ENCODE measurements at places on chromosomes 12 and 14.

DNA sequence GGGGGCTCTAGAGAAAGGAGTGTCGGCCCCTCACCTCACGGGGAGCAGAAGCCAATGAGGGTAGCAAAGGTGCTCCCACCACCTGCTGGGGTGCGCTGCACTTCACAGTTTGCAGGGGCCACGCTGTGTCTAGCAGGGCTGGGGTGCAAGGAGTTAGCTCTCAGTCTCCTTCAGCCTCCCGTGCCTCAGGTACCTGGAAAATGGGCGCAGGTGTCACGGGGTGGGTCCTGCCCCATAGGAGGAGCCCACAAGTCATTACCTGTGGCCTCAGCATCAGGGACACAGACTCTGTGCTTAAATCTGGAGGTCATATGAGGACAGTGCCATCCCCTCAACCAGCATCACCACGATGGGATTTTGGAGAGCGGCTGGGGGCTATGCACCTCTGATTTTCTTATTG lies 326.7 kb downstream of the ADGRD1 start:
- DNase-seq: no peak

DNA sequence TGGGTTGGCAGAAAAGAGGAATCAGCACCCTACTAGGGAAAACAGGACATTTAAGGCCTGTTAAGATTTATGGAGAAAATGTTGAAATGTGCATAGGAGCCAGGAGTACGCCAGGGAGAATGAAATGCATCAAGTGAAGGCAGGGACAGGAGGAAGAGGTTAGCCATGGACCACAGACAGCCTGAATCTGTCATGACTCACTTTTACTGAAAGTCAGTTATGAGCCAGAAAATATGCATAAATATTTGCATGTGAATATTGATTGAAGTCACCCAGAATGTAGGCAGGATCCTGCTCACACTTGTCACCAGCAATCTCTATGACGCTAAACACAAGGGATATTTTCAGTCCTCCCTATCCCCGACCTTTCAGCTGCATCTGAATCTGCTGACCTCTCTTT lies 25.1 kb upstream of the CDK17 start:
- no peak for DNase-seq

DNA sequence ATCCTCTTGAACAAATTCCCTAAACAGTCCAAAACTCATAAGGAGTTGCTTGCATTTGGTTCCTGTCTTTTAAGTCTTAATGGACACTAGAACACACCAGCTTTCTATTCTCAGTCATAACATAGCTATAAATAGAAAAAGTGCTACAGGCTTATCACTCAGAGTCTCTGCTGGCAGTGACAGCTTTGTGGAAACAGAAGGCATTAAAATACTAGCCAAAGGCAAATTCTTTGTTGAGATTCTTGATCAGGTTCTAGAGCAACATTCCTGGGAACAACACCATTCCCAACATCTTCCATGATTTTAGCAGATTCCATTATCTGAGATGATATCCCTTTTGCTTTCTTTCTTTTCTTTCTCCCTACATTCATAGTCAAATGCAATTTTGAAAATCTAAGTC lies 207.7 kb upstream of the PLEKHG7 start:
- DNase-seq: no peak

DNA sequence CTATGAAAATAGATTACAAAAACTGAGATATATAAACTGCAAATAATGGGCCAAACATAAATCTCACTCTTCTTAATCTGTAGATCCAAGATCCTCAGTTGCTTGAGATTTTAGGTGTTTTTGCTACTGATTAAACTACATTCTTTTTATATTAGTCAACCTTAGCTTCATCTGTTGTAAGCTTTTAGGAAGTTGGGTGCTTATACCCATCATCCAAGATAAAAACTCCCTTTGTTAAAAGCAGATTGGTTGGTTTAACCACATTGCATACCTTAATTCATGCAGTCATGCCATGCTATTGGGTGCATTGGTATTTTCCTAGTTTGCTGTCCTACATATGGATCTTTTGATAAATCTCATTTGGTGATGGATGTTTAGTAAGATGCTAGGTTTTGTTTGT lies 46.2 kb upstream of the DIP2B start:
- no peak for DNase-seq

GRCh38 chr12:88432531-88433490 lies 147.5 kb downstream of the KITLG start:
- DNase-seq: no peak

- DNase-seq: no peak
Measured at GRCh38 chr12:68514807-68515411, 95.8 kb upstream of the RAP1B start.

GRCh38 chr14:104140463-104141331 lies 2.3 kb downstream of the KIF26A start:
- DNase-seq: no peak

DNA sequence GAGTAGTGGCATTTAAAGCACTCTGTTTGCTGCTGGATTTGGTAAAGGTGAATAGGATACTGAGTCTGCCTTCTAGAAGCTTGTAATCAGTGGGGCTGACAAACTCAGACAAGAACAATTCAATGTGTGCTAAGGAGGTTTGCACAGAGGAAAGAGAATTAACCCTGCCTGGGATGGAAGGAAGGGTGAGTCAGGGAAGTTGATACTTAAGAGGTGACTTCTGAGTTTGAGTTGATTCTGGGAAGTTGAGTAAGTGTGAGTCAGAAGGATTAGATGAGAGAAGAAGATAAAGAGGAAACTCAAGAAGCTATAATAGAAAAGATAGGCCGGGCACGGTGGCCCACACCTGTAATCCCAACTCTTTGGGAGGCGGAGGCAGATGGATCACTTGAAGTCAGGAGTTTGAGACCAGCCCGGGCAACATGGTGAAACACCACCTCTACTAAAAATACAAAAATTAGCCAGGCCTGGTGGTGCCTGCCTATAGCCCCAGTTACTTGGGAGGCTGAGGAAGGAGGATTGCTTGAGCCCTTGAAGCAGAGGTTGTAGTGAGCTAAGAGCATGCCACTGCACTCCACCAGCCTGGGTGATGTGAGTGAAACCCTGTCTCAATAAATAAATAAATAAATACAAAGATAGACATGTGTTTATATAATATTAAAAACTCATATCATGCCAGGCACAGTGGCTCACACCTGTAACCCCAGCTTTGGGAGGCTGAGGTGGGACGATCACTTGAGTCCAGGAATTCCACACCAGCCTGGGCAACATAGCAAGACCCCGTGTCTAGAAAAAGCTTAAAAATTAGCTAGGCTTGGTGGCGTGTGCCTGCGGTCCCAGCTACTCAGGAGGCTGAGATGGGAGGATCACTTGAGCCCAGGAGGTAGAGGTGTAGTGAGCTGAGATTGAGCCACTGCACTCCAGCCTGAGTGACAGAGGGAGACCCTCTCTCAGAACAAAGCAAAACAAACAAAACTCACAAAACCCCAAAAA lies 126.8 kb upstream of the CPM start:
- no peak for DNase-seq

GRCh38 chr12:98719515-98720504 lies 74.7 kb downstream of the APAF1 start:
- no peak for DNase-seq

DNA sequence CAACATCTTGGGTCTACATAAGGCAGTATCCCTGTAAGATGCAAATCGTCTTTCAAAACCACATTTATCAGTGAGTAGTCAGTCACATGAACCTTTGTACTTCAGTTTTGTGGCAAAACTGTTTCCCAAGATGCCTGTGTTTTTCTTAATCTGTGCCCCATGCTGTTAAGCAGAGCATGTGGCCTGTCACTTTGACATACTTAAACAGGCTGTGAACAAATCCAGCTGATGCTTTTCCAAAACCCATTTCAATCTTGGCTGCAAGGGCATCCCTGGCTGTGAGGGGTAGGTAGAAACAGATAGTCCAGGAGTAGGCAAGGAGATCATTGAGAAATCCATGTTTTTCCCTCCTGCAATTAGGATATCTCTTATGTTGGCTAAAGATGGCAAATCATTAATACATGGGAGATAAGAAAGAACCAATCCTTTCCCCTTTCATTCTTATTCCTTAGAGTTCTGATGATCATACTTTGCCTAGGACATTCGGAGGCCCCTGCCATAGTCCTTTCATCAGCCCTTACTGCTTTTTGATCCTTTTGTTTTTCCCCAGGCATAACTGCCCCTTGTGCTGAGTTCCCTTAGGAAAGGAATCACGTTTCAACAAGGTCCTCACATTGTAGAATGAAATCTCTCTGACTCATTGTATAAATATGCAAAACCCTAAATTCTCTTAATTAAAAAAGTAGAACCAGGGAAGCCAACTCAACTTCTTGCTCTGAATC lies 121.1 kb upstream of the EEA1 start:
- DNase-seq: no peak

DNA sequence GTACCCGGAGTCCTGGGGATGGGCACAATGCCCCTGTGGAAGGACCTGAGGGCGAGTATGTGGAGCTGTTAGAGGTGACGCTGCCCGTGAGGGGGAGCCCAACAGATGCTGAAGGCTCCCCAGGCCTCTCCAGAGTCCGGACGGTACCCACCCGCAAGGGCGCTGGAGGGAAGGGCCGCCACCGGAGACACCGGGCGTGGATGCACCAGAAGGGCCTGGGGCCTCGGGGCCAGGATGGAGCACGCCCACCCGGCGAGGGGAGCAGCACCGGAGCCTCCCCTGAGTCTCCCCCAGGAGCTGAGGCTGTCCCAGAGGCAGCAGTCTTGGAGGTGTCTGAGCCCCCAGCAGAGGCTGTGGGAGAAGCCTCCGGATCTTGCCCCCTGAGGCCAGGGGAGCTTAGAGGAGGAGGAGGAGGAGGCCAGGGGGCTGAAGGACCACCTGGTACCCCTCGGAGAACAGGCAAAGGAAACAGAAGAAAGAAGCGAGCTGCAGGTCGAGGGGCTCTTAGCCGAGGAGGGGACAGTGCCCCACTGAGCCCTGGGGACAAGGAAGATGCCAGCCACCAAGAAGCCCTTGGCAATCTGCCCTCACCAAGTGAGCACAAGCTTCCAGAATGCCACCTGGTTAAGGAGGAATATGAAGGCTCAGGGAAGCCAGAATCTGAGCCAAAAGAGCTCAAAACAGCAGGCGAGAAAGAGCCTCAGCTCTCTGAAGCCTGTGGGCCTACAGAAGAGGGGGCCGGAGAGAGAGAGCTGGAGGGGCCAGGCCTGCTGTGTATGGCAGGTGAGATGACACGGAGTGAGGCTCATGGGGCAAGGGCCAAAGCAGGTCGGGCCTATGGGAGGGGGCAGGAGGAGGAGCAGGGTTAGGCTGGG lies 4.5 kb downstream of the ARHGEF40 start:
- DNase-seq: no peak

- DNase-seq: no peak
Measured at GRCh38 chr14:61246721-61247120, 34.4 kb downstream of the TMEM30B start.

DNA sequence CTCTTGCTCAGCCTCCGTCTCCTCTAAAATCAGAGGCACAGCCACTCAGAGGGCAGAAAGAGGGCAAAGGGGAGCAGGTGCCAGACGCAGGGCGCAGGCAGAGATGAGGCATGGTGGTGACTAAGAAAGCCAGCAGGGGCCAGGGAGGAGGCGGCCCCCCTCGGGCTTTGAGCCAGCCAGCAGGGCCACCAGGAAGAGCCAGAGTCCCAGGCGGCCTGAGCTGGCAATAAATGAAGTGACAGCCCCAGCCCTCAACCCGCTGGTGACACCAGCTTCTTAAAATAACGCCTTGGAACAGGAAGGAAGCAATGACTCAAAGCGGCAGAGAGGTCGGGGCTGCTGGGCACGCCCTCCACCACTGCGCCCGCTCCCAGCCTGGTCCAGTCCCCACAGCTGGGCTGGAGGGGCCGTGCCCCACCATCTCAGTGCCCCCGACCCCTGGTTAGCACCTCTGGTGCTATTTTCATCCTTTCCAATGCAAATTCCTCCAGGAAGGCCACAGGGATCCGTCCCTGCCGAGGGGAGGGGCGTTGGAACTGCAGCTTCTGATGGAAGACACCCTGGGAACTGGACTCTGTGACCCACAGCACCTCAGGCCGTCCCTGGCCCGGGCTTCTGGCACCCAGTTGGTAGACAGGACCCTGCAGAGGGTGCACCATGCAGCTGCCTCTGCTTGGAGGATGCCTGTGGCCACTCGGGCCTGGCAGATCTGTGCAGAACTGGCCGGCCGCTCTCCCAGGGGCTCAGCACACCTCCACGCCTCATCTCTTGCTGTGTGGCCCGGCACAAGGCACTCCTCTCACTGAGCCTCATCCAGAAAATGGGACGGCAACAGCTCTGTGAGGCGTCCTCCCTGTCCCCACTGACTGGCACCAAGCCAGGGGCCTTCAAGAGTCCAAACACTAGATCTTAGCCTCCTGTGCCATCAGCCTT lies 113.7 kb downstream of the NCOR2 start:
- DNase-seq: peak; percentile 84
